Stimulated activated CD4-positive, alpha-beta T cell treated with anti-CD3 and anti-CD28 coated beads, Interleukin-4, amount 100 ng/mL, for 48 hours (primary cell): ENCODE measurements at places on chromosomes 1 and 21.

GRCh38 chr1:86704972-86705664, 742 bp downstream of the SH3GLB1 start:
- no peak for DNase-seq

GRCh38 chr1:105934806-105935205, 1121.7 kb upstream of the PRMT6 start:
- DNase-seq: no peak

DNA sequence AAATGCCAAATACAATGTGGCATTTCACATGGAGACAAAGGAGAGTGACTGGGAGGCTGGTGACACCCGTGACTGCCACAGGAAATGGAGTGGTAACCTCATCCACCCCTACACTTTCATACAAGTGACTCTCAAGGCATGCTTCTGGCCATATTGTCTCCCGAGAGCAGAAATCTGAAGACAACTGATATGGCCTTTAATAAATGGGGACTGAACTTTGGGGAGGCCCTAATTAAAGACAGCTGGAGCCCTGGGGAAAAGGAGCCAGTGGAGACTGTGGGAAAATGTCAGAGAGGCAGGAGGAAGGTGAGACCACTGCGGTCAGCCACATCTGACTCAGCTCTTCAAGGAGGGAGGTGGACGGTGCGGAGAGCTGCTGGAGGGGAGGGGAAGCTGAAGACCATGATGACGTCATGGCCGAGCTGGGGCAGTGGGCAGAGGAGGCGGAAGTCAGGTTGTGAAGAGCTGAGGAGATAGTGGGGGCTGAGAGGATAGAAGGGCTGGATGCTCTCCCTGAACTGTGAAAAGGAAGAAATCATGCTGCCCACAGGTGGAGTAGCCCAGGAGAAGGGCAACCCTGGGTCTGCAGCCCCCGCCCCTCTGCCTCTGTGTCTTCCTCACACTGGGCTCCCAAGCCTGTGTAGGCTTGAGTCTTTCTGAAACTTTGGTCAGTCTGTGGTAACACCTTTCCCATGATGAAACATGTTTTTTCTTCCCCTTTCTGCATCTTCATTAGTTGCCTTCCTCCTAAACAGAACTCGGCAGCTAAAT, 14.0 kb upstream of the NCF2 start:
- no peak for DNase-seq

- DNase-seq: no peak
Measured at GRCh38 chr21:34302521-34302920, 61.3 kb upstream of the KCNE2 start.

DNA sequence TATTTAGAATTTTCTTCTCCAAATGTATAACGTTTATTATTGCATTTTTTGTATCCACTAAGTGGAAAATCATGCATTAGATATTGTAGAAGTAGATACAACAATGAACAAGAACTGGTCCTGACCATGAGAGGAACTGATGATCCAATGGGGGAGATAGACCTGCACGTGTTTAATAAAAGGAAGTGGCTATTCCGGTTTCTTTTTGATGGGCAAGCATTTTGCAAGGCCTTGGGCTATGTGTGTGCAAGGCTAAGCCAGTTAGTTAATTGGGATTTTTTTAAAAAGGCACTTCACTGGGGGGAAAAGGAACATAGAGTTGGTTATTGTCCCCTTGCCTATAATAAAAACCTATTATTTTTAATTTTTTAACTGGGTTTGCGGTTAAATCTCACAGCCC, 961 bp upstream of the VCAM1 start:
- DNase-seq: no peak

- no peak for DNase-seq
Measured at GRCh38 chr1:243396876-243397275, 141.0 kb downstream of the SDCCAG8 start.

DNA sequence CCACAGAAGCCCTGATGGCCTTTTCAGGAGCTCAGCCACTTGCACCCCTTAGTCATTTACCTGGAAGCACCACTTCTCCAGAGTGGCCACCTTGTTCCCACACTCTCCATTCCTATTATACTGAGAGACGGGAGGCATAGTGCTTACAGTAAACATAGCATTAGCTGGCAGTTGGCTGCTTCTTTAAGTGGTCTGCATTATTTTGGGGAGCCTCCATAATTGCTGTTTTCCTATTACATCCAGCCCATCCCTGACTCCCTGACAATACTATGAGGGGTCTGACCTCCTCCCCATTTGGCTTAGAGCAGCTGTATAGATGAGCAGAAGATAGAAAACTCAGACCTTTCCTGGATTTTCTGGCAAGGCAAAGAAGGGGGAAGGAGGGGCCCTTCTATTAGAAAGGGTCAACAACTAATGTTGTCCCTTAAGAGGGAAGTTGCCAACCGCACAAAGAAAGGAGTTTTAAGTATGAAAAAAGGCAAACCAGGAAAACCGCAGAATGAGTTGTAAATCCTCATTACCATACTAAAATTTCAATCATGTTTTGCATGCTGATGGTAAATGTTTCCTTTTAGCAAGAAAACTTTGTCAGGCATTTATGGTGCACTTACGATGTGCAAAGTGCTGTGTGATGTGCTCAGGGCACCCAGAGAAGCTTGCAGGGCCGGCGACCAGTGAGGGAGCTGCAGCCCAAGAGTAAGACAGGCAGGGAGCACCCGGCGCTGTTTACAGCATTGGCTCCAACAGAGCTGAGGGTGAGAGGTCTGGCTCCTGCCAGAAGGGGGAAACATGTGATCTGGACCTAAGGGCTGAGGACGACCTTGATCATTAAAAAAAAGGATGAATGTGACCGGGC, 167.3 kb downstream of the ZZZ3 start:
- DNase-seq: no peak

DNA sequence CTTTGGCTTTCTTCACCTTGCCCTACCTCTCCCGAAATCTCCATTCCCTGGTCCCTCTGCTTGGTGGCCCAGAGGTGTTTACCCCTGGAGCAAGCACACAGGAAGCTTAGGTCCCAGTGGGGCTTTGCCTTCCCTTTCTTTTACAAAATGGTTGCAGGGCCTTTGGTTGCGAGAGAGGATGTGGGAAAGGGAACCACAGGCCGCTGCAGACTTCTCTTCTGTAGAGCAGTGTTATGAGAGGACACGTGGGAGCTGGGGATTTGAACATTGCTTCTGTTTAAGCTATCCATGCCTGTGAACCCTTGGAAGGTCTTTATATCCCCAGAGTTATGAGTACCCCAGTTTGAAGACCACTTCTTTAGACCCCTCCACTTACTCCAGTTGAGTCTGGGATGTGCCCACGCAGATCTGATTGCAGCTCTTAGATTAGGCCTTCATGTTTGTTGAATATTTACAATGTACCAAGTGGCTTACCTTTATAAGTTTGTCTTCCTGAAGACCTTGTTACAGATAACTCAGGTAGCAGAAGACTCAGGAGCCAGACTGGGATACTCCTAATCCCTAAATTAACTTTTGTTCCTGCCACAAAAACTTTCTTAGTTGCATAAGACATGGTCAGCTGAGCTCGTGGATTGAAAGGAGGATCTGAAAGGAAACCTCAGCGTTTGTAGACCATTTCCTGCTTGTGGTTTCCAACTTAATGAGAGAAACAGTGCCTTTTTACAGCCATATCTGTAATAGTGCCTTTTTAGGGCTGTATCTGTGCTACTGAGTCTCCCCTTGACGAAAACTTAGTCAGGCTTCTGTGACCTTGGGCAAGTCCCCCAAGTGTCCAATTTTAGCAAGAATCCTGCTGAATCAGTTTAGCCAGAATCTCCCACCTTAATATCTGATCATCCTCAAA, 21.9 kb upstream of the IVNS1ABP start:
- no peak for DNase-seq

DNA sequence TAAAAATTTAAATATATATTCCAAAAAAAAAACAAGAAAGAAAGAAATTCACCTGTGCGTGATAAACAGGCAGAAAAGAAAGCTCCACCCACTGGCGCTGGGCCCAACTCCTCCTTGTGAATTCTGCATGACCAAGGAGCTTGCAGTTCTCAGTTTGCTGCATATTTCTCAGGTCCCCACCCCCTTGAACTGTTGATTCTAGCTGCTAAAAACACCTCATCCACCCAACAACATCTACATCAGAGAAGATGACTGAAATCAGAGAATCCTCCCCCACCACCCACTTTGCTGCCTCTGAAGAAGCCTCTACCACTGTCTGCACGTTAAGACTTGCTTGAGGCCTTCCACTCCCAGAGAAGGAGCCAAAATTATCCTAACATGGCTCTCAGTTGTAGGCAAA, 104.8 kb downstream of the RGS2 start:
- DNase-seq: no peak

DNA sequence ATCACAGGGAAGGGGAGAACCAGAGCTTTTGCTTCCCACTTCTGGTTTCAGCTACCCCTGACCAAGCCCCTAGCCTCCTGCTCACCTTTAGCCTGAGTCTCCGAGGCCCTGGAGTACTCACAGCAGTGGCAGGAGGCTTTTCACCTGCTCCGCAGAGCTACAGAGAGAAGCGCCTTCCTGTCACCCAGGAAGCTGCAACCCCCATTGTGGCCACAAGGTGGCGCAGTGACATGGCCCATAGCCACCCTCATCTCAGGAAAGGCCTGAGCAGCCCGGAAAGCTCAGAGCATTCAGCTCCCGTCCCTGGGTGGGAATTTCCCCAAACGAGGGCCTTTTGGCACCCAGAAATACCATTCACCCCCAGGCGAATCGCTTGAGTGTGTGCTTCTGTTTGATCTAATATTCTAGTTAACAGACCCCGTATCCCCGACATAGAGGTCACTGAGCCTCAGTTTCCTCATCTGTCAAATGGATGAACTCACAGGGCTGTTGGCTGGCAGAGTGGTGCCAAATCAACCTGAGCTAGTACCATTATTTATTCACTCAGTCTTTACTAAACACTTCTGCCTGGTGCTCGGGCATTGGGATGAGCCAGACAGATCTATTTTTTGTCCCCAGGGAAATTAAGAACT, 25.3 kb downstream of the A3GALT2 start:
- peak; percentile 77 for DNase-seq

DNA sequence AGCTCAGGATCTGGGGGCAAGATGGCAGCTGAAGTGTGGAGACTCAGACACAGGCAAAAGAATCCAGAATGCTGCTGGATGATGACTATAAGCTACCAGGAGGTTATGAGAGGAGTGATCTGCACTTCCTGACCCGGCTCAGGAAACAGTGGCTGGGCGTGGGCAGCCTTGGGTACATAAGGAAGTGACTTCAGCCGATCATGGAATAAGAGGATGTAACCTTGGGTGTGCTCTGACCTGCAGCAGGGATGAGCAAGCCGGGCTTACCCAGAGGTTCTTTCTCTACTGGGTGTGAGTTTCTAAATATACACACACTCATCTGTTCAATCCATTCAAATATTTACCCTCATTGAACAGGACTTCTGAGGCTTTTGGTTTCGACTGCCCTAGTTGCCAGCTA, 62.7 kb downstream of the CD34 start:
- DNase-seq: peak; percentile 55

DNA sequence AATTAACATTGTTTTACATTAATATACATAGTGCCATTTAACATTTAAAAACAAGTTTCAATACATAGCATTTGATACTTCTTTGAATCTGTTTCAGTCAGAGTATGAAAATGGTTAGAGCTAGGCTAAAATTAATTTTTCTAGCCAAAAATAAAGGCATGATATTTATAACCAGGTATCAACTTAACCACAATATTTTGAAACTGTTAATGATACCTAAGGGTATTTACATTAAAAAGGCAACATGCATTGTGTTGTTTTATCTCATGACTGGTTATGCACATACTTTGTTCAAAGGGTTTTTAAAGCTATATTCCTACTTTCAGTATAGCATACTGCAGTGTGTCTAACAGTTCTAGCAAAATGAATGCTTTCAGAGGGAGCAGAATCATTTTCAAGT, 130.0 kb downstream of the HS2ST1 start:
- DNase-seq: no peak

GRCh38 chr1:172941471-172941870, 109.3 kb downstream of the TNFSF18 start:
- DNase-seq: no peak

GRCh38 chr1:82538876-82539275, 738.1 kb downstream of the ADGRL2 start:
- DNase-seq: no peak

DNA sequence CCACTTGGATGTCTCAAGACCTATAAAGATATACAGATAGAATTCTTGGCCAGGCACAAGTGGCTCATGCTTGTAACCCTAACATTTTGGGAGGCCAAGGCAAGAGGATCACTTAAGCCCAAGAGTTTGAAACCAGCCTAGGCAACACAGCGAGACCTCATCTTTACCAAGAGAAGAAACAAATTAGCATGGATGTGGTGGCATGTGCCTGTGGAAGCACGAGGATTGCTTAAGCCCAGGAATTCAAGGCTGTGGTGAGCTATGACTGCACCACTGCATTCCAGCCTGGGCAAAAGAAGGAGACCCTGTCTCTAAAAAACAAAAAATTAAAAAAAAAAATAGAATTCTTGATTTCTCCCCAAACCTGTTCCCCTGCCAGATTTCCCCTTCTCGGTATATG, 8.3 kb downstream of the ASAP3 start:
- DNase-seq: no peak

- no peak for DNase-seq
Measured at GRCh38 chr1:16975838-16976237, 4.6 kb downstream of the MFAP2 start.

GRCh38 chr1:100051893-100052292, 80.8 kb downstream of the SASS6 start:
- no peak for DNase-seq

GRCh38 chr1:223403184-223403815, 10.1 kb downstream of the CCDC185 start:
- no peak for DNase-seq
